ENCODE measurements at places on chromosomes 5 and 9.

GRCh38 chr5:169826618-169827017 is 153.7 kb downstream of the INSYN2B start:
- no peak for DNase-seq

GRCh38 chr5:124921694-124922093 is 175.3 kb upstream of the ZNF608 start:
- DNase-seq: no peak

GRCh38 chr5:9851458-9851857 is 221.3 kb upstream of the TAS2R1 start:
- no peak for DNase-seq

DNA sequence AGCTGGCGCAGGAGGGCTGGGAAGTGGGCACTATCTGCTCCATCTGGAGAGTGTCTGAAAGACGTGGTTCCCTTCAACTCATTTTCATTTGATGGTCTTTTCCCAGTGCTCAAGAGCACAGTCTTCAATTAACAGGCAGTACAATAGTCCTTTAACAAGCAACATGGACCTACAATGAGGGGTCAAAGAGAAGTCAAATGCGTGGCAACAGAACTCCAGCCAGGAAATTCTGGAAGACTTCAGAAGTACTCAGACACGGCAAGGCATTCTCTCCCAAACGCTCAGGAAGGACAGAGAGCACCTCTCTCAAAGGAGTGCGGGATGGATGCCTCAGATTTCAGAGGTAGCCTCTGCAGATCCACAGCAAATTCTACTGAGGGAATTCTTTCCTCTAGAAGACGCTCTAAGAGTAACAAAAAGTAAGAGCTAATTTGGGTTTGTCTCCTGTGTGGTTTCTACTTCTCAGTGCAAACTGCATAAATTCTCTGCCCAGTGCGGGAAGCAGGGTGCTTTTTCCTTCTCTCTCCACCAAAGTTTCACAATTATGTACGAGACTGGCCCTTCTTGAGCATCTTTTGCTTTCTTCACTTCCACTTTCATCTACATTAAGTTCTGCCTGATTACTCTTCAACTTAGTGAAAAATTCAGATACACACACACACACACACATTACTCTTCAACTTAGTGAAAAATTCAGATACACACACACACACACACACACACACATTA is 56.4 kb downstream of the LHFPL2 start:
- DNase-seq: no peak

DNA sequence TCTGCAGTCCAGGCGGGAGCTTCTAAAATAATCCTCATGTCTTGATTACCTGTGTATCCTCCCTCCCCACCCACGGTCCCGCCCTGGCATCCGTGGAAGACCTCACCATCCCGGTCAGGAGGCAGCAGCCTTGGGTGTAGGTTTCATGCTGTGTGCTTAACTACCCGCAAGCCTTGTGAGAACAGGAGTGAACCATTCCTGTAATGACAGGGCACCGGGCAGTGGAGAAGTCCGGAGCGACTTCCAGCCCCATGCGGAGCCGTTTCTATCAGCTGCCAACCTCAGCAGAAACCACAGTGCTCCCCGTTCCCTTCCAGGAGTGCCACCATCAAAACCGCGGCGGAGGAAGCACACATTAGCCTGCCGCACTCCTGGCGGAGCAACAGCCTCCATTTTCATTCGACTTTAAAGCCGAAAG is 123.5 kb upstream of the LMX1B start:
- DNase-seq: no peak

GRCh38 chr9:90288275-90288639 is 354.4 kb downstream of the DIRAS2 start:
- DNase-seq: no peak

- no peak for DNase-seq
These were observed 45.3 kb upstream of the TRAF1 start for GRCh38 chr9:120971938-120972337.

DNA sequence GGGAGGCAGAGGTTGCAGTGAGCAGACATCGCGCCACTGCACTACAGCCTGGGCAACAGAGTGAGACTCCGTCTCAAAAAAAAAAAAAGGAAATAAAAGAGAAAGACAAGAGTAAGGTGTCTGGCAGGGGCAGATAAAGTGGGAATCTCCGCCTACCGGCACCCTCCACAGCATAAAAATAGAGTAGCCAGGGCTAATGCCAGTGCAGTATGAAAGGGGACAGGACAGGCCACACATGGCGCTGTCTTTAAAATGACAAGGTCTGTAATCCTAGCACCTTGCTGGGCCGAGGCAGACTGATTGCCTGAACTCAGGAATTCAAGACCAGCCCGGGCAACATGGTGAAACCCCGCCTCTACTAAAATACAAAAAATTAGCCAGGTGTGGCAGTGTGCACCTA is 7.8 kb downstream of the BICD2 start:
- DNase-seq: no peak

DNA sequence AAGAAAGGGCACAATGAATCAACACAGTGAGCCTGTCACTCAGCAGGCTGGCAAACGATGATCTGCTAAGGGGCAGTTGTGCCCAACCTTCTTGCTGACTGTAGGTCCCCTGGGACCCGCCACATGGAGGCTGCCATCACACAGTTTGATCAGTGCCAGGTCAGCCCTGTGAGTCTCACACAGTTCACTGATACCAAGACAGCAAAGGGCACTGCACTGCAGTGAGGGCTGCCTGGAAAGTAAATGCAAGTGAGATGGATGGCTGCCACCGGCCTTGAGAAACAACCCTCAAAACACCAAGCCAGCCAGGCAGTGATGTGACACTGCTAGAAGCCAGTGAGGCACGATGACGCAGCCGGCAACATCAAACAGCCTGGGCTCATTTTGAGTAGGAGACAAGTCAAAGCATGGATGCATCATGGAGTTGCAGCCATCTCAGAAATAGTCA is 30.3 kb downstream of the FOXD1 start:
- no peak for DNase-seq

DNA sequence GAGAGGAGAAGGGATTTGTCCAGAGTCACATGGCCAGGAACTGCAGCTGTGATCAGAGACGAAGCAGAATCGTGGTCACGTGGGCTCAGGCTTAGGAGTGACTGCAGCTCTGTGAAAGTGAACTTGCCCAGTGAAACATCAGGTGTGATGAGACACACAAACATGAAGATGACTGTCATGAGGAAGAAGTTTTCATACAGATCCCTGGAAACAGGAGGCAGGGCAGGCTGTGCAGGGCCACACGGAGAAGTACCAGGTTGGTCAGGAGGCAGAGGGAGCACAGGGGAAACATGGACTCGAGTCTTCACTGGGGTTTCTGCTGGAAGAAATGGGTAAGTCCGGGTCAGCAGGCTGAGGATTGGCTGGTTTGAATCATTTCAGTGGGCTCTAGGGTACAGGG is 64.1 kb downstream of the BARX1 start:
- no peak for DNase-seq

GRCh38 chr5:1593903-1594356 is 70.2 kb upstream of the LPCAT1 start:
- no peak for DNase-seq

- DNase-seq: peak; percentile 35
These were observed 188.1 kb upstream of the IL12B start for GRCh38 chr5:159518371-159518770.

GRCh38 chr5:140420226-140420570 is 18.6 kb downstream of the ANKHD1 start:
- DNase-seq: no peak

DNA sequence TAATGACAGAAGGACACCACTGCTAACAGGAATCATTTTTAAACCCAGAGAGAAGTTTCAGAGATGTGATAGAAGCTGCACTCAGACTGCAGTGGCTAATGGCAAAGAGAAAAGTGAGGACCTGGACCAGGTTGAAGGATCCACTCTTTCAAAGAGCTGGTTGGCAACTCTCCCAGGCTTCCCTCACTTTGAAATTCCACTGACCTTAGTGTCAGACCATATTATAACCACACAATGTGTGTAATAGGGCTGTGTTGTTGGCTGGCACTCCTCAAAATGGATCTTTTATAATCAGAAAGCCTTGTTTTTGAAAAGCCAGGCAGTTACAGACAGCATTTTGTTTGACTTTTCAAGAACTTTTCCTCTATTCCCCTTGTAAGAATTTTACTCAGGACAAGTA is 280.7 kb downstream of the PRELID2 start:
- DNase-seq: no peak

- no peak for DNase-seq
These were observed 91.5 kb downstream of the ADAMTS2 start for GRCh38 chr5:179253730-179254129.

DNA sequence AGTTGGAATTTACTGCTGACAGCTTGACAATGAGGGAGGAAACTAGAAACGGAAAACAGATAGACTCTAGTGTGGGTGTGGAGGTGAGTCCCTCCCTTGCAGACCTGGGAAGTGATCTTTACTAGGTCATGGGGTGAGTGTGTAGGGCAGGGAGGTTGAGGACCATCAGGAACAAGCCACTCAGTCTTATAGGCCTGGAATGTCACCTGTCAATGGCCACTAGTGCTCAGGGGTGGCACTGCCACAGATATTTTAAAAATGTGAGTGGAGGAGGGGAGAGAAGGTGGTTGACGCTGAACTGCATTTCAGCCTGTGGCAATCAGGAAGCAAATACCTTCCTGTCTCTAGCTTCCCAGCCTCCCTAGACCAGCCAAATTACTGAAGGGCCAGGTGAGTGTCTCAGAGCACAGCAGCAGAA is 9.0 kb downstream of the OR2S2 start:
- DNase-seq: peak; percentile 54

DNA sequence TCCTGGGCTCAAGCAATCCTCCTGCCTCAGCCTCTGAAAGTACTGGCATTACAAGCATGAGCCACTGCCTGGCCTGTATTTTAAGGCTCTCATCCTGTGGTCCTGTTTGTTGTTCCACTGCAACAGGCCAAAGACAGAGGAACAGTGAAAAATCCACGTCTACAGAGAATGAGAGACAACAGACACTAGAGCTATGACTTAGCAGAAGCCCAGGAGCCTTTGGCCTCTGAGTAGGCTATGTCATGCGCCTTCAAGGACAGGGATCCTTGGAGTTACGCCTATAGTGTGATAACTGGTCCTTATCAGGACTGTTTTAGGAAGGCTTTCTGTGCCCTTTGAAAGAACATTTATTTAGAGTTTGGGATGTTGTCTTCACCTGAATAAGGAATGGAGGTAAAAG is 10.5 kb downstream of the POC5 start:
- DNase-seq: no peak

- DNase-seq: no peak
These were observed 28.8 kb downstream of the LHX2 start for GRCh38 chr9:124040186-124040931.

DNA sequence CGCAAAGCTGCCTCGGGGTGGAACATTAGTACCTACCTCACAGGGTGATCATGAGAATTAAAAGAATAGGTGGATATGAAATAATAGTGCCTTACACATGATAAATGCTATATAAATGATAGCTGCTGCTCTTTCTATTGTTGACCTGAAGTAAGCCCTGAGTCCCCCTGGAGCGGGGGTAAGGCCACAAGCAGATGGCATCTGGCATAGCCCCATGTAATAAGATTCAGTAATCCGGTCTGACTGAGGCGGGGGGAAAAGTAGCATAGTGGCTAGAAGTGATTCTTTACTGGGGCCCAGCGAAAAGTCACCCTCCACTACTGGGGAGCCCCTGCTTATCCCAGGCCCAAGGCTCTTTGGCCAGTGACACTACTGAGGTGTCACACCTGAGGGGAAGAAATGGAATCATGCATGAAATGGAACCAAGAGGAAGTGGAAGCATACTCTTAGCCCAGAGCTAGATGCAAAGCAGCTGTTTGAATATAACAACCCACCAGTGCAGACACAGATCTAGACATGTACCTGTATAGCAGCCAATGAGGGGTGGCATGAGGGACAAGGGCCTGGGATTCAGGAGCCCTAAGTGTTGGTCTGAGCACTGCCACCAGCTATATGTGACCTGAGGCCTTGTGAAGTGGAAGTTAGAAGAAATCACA is 16.1 kb upstream of the FGFR4 start:
- no peak for DNase-seq

DNA sequence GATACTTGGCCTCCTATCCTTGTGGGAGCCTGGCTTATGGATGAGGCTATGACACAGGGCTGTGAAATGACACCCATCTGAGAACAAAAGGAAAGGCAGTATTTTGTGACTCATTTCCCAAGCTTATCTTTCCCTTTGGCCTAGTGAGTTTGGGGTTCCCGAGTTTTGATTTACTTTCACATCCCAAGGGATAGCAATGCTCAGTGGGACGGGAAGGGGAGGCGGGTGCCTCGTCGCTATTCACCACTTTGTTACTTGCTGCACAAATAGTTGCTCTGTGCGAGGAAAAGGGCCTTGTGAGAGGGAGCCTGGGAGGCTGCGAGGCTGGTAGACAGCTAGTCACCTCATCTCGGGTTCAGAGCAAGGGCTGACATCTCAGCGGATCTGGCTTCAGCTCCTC is 59.1 kb upstream of the ENTREP1 start:
- no peak for DNase-seq

- DNase-seq: no peak
These were observed 9.4 kb upstream of the SPATA31D1 start for GRCh38 chr9:81979196-81979595.

GRCh38 chr5:150192462-150192861 is 2.6 kb downstream of the SLC6A7 start:
- no peak for DNase-seq

- DNase-seq: no peak
These were observed 116.6 kb upstream of the ABCA1 start for GRCh38 chr9:105044518-105044917.
